ENCODE measurements at places on chromosomes 4 and X.

- DNase-seq = no peak
Measured at GRCh38 chrX:122421434-122422121, 762.5 kb upstream of the GRIA3 start.

DNA sequence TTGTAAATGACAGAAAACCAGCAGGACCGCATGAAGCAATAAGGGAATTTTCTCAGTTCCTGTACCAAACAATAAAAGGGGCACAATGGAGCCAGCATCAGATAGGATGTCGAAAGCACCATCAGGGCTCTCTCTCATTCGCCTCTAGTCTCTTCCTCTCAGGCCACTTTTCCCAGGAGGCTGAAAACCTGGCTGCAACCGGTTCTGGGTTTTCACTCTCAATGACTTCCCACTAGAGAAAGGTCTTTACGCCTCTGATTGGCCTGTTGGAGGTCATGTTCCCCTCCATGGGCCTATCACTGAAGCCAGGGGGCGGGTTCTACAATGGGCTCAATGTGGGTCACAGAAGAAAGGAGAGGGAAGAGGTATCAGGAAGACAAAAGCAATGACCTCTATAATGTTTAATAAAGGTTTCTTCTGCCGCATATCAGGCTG, 29.3 kb downstream of the ZNF827 start:
- DNase-seq = no peak

- DNase-seq = no peak
Measured at GRCh38 chrX:133475521-133475920, 60.2 kb upstream of the GPC4 start.

- DNase-seq = no peak
Measured at GRCh38 chr4:169239221-169239905, 31.4 kb downstream of the SH3RF1 start.

- peak; percentile 25 for DNase-seq
Measured at GRCh38 chrX:63784902-63785707, at the start of gene ARHGEF9. Gene ARHGEF9, minus strand, starts transcription at chrX:63785214. Its CDS starts 69 bp downstream, at chrX:63785145.

DNA sequence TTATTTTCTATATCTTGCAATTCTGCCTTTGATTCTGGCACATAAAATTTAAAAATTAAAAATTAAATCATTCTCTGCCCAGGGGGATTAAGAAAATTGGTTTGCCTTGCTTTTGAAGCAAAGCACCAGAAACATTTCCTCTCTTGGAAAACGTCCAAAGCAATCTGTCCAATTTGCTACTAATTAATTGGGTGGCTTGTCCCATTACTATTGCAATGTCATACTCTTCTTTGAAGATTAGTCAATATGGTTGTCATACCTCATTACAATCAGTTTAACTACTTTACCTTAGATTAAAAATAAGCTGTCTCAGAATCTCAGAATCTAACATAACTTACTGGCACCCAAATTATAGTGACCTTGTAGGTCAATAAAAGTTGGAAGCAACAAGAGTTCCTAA, 208.8 kb downstream of the TMA16 start:
- DNase-seq = no peak

GRCh38 chrX:107856289-107856688, 30.6 kb downstream of the MID2 start:
- no peak for DNase-seq

GRCh38 chr4:47468706-47469365, 5.3 kb upstream of the COMMD8 start:
- no peak for DNase-seq

DNA sequence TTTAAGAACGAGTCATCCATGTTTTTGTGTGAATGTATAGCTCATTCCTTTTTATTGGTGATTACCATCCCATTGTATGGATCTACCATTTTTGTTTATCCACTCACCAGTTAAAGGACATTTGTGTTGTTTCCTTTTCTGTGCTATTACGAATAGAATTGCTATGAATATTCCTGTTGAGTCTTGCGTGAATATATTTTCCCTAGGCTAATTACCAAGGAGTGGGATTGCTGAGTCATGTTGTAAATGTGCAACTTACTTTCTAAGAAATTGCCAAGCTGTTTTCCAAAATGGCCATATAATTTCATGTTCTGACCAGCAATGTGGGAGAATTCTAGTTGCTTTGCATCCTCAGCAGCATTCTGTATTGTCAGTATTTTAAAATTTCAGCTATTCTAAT, 51.3 kb downstream of the YIPF6 start:
- DNase-seq = no peak

DNA sequence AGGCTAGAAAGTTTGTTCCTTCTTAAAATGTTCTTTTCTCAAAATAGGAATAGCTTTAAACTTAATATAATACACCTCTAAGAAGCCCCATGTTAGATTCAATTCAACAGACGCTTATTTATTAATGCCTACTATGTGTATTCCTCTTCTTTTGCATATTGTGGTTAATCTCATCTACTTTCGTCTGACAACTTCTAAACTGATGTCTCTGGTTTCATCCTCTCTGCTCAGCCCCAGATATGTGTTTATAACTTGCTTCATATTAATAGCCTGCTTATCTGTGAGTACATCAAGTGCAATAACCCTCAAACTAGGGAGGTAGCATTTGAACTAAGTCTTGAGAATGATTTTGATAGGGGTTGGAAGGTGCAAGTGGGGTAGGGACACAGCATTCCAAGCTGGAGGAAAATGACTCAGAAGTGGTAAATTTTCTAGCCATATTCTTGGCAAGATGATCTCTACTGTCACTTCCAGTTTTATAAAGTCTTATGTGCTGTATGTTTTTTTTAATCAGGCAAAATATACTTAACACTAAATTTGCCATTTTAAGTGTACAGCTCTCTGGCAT, 37.0 kb downstream of the STK26 start:
- no peak for DNase-seq

- peak; percentile 68 for DNase-seq
Measured at GRCh38 chr4:120071192-120071795, 4.6 kb upstream of the MAD2L1 start.

DNA sequence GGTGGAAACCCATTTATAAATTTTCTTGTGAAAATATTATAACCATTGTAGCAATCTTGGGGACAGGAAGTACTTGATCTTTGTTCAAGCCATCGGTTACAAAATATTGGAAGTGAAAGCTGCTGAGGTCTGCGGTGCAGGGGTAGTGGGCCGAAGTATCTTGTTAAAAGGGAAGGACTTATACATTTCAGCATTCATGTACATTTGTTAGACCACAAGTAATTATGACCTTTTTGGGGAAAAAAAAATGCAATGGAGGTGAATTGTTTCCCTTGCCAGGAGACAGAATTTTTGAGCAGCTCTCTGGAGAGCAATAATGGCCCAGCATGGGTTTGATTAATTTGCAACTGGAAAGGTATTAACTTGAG, 121.3 kb downstream of the EGF start:
- DNase-seq = peak; percentile 48

All from common myeloid progenitor, CD34-positive (primary cell).